Stimulated activated CD4-positive, alpha-beta T cell treated with anti-CD3 and anti-CD28 coated beads, TNF-alpha, amount 100 ng/mL, for 24 hours (primary cell): ENCODE measurements at places on chromosomes 2 and 18.

DNA sequence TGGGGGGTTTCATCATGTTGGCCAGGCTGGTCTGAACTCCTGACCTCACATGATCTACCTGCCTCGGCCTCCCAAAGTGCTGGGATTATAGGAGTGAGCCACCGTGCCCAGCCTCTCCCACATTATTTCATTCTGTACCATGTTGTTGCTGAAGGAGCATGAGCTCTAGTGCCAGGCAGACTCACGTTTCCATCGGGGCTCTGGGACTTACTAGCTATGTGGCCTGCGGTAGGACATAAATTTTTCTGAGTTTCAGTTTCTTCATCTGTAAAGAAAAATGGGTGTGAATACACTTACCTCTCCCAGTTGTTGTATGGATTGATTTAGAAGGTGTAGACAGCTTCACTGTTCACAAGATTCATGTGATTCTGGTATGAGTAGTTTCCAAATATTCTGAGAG is 30.8 kb upstream of the CCL20 start:
- DNase-seq: no peak

- DNase-seq: no peak
These were observed 48.7 kb downstream of the DHRS9 start for GRCh38 chr2:169118060-169118459.

DNA sequence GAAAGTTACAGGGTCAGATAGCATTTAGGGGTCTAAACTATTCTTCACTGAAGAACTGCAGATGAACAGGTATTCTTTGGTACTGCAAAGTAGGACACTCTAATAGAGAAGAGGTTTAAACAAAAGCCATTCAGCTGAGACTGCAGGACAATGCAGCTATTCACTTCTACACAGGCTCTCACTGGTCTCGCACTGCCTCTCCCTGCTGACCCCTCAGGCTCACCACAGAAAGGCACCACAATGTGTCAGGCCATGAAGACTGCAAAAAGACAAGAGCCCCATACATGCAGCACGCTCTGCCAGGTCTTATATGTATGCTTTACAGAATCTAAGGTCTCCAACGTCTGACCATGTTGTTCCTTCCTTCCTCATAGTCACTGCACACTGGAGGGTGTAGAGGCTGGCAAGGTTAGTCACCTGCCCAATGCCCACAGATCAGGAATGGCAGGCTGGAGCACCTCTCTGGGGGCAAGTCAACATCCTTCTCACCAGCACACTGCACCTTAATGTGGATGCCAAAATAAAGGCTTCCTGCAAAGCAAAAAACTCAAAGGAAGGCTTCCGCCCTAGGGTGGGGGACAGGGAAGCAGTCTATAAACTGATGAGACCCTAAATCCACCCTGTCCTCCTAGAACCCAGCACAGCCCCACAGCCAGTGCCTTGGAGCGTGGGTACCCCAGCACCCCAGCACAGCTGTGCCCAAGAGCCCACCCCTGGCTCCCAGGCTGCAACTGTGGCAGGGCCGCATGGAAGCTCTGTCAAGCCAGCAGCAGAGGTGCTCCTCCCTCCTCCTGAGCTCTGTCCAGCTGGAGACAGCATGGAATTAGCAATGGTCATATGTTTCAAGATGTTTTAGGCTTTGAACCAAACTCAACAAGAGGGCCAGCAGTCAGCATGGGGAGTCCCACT is 10.7 kb upstream of the RNU4ATAC start:
- no peak for DNase-seq

- DNase-seq: no peak
These were observed 226.8 kb upstream of the RAB6C start for GRCh38 chr2:129752686-129753085.

DNA sequence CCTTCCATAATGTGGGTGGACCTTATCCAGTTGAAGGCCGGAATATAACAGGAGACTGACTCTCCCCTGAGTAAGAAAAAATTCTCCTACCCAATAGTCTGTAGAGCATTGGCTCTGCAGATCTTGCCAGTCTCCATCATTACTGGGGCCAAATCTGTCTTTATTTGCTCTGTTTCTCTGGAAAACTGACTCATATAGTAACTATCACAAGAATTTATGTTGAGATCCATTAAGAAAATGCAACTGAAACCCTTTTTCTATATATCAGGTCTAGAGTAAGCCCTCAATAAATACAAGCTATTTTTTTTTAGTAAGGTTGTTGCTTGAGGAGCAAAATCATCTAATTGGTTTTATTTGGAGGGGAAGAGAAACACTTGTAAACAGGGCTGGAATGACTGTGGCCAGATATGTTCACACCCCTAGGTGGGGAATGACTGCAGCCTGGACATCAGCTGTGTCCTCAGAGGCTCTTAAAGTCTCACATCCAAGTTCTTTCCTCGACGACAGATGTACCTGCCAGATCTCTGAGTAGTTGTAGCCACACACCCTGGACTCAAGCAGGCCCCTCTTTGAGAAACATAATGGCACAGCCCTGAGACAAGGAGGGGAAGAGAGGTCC is 339.7 kb downstream of the TNS1 start:
- no peak for DNase-seq

GRCh38 chr2:23296691-23297090 is 88.3 kb upstream of the KLHL29 start:
- DNase-seq: no peak

- peak; percentile 41 for DNase-seq
These were observed 14.1 kb upstream of the MEX3C start for GRCh38 chr18:51211552-51211951.

GRCh38 chr2:41937921-41938708 is 109.7 kb upstream of the PKDCC start:
- DNase-seq: no peak

- no peak for DNase-seq
These were observed 5.0 kb upstream of the MYL12B start for GRCh38 chr18:3256693-3257626.

GRCh38 chr2:132949108-132949507 is 279.1 kb upstream of the LYPD1 start:
- DNase-seq: no peak

DNA sequence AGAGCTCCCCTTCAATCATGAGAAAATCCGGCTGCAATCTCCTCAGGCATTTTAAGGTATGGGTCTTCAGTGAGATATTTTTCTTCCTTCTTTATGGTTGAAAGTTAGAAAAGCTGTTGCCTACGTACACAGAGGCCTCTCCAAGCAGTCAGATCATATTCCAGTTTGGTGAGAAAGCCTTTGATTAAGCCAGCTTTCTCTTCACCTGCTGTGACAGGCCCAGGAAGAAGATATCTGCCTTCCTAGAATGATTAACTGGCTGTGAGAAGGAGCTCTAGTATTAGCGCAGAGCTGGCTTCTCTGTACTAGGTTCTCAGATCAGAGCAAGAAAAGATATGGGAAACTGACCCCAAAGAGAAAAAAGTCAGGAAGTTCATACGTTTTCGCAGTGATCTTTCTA is 585.0 kb upstream of the CHAC2 start:
- no peak for DNase-seq

DNA sequence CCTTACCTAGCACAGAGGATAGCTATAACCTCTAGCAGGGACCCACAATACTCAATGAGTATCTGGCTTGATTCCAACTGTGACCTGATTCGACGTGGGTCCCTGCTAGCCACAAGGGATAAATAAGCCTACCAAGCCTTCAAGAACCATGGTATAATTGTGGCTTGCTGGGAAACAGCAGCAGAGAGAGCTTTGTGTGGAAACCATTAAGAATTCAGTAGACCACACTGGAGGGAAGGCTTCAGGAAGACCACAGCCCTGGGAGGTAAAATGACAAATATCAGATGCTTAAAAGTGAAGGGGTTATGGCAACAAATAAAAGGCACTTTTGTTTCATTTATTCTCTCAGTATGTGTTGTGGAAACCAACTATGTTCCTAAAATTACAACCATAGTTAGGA is 82.6 kb upstream of the WIPF1 start:
- DNase-seq: no peak

DNA sequence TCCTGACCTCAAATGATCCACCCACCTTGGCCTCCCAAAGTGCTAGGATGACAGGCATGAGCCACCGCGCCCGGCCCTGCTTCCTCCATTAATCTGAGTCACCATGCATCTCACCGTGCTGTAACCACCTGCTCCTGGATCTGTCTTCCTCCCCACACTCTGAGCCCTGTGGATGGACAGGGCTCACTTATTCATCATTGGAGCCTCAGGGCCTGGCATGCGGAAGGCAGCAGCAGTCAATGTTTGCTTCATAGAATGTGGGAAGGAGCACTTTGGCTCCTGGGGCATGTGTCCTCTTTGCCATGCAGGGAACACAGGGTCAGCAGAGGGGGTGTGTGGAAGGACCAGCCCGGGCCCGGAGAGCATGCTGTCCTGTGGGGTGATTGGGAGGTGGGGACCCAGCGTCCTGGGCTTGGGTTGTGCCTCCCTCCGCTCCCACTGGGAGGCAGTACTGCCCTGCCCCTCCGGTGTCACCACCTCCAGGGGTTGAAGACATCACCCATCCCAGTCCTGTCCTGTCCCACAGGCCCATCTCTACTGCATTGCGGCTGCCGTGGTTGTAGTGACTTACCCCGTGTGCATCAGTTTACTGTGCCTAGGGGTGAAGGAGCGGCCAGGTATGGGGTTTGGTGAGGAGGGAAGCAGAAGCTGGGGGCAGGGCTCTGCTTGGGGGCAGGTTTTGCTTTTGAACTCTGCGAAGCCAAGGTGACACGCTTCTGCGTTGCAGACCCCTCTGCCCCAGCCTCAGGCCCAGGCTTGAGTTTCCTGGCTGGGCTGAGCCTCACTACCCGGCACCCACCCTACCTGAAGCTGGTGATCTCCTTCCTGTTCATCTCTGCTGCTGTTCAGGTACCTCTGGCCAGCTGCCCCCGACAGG is 11.5 kb downstream of the MFSD2B start:
- DNase-seq: peak; percentile 14

DNA sequence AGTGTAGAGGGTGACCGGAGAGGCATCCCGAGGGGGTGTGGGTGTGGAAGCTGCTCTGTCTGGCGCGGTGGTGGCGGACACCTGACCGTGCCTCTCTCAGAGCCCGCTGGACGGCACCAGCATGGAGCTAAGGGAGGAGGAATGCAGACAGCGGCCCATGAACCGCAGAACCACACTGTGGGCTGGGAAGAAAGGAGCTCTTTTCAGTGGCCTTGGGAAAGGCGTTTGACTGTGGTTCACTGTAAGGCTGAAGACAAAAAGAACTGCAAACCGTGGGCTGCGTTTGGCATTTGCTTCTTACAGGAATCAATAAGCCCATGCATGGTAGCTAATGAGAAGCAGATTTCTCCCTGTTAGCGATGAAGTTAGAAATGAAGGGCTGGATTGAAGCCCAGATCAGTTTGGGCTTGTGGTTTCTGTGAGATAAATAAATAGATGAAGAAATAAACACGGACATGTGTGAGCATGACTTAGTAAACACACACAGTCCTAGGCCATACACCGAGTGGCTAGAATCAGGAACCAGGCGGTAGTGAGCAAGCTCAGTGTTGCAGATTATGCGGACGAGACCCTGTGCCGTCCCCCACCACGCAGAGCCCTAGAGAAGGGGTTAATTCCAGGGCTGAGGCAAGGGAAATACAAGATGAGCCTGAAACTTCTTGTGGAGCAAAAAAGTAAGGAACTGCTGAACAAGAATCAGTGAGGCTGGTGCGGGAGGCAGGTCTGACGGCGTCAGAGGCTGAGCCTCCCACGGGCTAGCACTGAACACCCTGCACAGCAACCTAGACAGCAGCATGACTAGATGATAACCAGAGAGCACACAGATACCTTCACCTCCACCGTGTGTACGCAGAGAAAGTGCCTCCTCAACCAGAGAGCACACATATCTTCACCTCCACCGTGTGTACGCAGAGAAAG is 29.3 kb upstream of the NFATC1 start:
- no peak for DNase-seq

DNA sequence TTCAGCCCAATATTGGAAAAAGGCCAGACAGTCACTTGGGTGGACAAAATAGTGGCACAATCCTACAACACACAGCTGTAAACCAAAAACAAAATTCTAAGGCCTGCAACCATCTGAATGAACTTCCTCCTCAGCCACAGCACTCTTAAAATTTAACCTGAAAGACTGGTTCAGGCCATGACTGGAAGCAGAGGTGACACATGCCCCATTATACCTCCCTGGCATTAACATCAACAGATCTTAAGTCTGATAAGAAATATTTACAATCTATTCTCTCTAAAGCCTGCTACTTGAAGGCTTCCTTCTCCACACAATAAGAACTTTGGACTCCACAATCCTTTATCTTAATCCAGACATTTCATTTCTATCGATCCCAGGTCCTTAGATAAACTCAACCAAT is 192.4 kb upstream of the LRP1B start:
- no peak for DNase-seq

GRCh38 chr2:92074549-92074898 is 2796.7 kb upstream of the TEKT4 start:
- no peak for DNase-seq

DNA sequence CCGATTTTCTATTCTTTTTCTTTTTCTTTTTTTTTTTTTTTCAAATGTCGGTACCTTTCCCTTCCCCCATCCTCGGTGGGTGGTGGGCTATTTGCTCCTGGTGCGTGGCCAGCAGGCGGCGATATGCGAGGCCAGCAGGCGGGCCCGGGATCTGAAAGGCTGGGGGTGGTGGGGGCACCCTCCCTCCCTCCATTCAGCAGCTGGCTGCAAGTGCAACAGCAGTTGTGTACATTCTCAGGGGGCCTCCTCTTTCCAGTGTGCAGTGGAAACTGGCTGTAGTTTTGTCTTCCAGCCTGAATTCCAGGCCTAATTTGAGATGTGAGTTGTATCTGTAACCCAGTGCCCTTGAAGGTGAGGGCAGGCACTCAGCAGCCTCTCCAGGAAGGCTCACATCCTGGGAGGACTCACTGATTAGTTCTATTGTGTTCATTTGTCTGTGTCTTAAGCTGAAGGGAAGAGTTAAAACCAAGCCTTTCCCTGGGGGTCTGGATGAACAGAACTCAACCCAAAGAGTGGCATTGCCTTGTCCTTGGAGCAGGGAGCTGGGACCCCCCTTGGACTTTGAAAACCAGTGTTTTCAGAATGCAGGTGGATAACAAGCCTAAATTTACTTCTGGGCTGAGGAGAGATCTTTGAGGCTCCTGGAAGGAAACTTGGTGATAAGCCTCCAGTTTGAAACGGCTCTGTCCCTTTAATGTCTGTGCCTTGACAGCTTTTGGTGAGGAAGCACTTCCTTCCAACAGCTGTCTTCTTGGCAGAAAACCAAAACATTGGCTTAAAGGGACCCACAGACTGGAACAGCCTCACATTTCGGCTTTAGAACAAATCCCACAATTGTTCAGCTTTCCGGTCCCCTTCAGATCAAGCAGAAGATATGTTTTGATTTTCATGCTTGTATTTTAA is 3.3 kb downstream of the MYCN start:
- DNase-seq: peak; percentile 16

- DNase-seq: no peak
These were observed 186.5 kb upstream of the FANCL start for GRCh38 chr2:58427572-58428095.

DNA sequence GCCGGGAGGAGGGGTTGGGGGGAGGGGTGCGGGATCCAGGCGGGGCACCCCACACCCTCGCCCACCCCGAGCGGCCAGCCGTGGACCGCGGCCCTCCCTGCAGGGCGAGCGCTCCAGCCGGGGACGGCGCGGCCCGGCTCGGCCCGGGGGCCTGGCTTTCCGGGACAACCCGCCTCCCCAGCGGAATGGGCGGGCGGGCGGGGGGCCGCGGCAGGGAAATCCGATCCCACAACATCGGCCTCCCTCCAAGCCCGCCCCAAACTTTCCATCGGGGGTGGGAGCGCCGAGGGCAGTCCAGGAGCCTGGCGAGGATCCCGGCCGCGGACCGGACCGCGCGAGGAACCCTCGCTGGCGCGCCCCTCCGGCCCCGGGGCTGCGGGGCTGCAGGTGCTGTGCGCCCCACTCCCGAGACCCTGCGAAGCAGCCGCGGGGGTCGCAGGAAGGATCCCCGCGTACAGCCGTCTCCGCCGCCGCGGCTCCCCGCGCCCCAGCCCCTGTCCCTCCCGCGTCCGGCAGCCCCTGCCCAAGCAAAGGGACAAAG is 529 bp downstream of the SEMA4C start:
- no peak for DNase-seq
